Calu3 (cell line): ENCODE measurements at places on chromosomes 1 and 21. TPM values are rescaled to one million over a fixed set of nuclear protein-coding genes. Genes with fewer than 3 reads are reported as not detected.

Gene CRNN
- total RNA-seq, result not detected in 2 replicates

Gene LCE2B
- total RNA-seq, result not detected in 2 replicates

Gene COL11A1
- total RNA-seq, result not detected in 2 replicates

- no peak overlapping the region for H3K27ac ChIP-seq
- no peaks in the 10 kb centered on the region for H3K4me1 ChIP-seq
- no peaks in the 10 kb centered on the region for H3K27me3 ChIP-seq
- DNase-seq, result no peak
Measured at GRCh38 chr21:46492851-46493250, 34.2 kb downstream of the DIP2A start.

GRCh38 chr1:62068978-62069377 is 125.7 kb upstream of the L1TD1 start:
- H3K36me3 ChIP-seq, result no peaks in the 10 kb centered on the region
- H3K4me1 ChIP-seq, result peaks cover 8% of the 10 kb centered on the region
- DNase-seq, result no peak
- no peak overlapping the region for H3K4me3 ChIP-seq
- H3K27me3 ChIP-seq, result no peaks in the 10 kb centered on the region
- no peak overlapping the region for H3K27ac ChIP-seq
